ENCODE measurements at places on chromosomes 2 and 18.
A peak's percentile ranks its signal among the peaks of the same experiment; 100 is the strongest.

DNA sequence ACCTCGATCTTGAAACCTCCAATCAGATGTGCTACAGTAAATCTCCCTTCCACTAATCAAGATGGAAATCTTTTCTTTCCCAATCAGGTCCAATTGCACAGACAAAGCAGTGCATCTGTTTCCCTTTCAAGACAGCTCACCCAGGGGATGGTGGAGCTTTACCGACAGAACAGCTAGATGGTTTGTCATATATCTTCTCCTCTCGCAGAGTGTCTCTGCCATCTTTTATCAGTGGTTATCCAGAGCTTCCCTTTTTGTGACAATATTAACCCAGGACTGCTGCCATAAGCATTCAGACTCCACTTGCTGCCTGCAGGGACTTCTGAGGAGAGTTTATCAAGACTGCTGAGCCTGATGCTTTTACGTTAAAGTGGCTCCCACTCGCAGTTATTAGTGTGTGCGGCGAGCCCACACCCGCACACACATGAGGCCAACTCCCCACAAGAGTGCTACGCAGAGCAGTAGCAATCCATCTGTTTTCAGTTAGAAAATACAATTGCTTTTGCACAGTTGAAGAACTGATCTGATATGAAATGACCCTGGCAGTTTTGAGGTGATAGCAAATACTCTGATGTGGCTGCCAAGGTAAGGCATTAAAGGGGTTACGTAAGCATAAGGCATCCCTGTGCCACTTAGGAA lies 398.9 kb downstream of the NCKAP5 start:
- DNase-seq = no peak

DNA sequence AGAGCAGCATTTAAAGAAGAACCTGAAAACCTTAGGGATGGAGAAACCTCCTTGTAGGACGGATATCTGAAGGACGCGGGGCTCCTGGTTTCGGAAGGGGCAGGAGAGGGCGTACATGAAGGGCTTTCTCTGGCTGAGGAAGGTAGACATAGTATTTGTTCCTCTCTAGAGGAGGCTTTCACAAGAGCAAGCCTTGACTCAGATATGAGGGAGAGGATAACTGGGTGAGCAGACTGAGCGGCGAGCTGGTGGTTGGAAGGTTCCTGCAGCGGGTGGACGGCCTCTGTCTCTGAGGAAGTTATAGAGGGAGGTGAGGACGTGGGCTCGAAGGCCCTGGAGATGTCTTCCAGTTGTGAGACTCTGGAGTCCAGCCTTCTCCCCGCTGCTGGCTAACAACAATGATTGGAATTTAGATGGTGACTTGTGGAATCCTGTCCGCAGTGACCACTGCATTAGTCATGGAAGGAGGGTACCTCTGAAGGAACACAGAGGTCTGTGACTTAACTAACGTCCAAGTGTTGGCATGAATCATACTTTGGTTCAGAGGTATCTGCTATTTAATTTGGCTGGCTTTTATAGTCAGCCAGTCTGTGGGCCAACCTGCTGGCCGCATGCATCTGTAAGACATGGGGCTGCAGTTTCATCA lies 80.9 kb downstream of the ASAP2 start:
- DNase-seq = no peak

DNA sequence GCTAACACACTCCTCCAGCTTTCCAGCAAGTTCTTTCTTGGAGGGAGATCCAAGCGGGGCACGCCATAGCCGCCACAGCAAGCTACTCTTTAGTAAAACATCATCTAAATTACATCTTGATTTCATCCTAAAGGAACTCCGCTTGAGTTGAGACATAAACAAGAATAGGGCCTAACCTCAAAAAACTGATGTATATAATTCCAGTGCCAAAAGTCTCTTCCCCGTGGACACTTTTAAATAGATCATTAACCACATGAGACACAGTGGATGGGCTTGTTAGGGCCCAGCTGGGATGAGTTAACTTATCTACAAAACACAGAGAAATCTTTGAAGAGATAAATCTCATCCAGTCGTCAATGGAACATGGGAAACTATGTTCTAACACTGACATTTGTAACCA lies 20.8 kb upstream of the MLPH start:
- DNase-seq = no peak

GRCh38 chr2:156156580-156156979 lies 175.9 kb downstream of the NR4A2 start:
- no peak for DNase-seq

GRCh38 chr2:158781353-158781961 lies 13.7 kb upstream of the DAPL1 start:
- no peak for DNase-seq

- no peak for DNase-seq
Observed at GRCh38 chr2:111062417-111062816, 58.3 kb upstream of the BCL2L11 start.

GRCh38 chr2:189293164-189293563 lies 113.6 kb upstream of the COL5A2 start:
- DNase-seq = no peak

GRCh38 chr18:37714691-37715090 lies 149.1 kb upstream of the CELF4 start:
- DNase-seq = no peak

DNA sequence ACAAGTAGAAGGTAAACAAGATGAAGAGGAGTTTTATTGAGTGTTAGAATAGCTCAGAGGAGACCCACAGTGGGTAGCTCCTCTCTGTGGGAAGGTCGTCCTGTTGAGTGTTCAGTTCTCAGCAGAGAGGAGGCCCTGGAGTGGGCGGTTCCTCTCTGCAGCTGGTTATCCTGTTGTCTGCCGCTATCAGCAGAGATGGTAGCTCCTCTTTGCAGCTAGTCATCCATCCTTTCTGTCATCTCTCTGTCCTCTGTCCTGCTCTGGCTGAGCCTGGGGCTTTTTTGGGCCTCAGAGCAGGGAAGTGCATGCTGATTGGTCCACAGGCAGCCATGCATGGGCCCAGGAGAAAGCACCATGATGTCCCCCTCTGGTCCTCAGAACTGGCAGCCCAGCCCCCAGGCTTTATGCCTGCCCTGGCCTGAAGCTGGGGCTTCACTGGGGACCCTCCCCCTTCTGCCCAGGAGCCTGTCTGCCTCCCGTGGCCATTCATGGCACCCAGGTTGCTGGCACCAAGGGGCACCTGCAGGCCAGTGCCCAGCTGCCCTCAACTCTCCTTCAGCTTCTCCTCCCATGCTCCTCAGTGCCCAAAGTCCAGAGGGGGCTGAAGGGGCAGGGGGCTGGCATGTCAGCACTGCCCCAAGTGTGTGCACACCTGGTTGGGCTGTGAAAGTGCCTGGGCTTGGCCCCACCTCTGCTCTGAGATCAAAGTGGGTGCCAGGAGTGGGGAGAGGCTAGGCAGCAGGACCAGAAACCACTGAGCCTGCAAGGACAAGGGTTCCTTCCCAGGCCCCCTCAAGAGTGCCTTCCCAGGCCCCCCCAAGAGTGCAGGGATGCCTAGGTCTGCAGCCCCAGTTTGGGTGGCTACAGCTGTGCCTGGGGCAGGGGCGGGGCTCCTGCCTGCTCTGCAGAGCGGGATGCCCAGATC lies 98.7 kb downstream of the TWIST2 start:
- DNase-seq = no peak

GRCh38 chr2:10778724-10779115 lies 33.9 kb downstream of the PDIA6 start:
- no peak for DNase-seq

DNA sequence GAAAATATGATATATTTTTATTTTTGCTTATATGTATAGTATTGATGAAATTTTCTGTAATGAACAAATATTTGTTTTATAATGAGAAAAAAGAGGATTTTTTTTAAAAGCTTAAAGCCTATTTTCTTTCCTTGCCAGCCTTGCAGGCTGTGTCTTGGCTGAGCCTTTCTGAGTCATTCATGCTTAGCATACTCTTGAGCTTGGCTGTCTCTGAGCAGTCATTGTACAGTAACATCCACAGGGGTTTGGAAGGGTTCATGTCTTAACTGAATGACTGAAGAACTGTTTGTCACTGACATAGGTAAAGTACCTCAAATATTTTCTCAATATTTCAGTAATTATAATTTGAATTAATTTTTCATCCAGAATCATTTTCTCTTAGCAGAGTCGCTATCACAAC lies 49.3 kb downstream of the GPR39 start:
- no peak for DNase-seq

GRCh38 chr2:145029873-145030272 lies 510.0 kb upstream of the ZEB2 start:
- DNase-seq = no peak

GRCh38 chr2:107511970-107512789 lies 314.5 kb upstream of the RGPD4 start:
- no peak for DNase-seq

- no peak for DNase-seq
Observed at GRCh38 chr2:10447300-10447894, 730 bp downstream of the ODC1 start.

DNA sequence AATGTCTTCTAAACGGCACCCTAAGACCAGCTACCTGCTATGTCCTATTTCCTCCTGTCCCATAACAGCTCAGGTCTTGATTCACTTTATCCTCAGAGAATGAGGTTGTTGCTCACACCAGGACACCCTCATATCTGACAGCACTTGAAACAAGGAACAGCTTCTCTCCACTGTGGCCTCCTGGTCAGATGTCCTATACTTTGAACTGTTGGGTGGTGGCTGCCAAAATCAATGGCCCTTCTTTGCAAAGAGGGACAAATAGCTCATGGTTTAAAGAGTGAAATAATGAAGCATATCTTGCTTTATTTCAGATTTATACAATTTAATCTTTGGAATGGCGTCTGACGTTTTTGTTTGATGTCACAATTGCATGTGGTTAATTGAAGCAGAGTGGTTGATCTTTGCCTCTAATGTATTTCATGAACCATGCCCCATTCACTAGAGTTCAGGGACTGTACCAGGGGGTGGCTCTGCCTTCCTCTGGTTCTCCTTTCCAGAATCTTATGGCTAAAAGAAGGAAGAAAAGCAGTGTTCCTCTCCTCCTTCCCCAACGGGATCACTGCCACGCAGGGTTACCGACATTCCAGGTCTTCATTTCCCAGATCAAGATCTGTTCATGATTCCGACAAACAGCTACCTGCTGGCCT lies 24.1 kb upstream of the ZCCHC2 start:
- DNase-seq = no peak

DNA sequence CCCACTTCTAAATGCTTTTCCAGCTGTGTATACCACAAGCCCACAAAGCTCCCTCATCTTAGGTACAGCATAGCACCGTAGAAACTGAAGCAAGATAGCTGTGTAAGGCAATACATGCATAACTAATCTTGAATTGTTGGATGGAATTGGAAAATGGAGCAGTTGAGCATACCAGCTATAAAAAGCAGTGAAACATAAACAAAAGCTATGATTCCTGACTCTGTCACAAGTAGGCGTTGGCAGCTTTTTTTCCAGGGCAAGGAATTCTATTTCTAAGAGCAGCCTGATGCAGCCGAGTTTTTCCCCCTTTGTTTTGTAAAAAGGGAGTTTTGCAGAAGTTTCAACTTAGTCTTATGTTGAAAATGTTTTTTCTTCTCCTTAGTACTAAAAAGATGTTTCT lies 32.4 kb downstream of the MOGAT1 start:
- no peak for DNase-seq

- DNase-seq = no peak
Observed at GRCh38 chr2:207338220-207338607, 172.5 kb upstream of the KLF7 start.

DNA sequence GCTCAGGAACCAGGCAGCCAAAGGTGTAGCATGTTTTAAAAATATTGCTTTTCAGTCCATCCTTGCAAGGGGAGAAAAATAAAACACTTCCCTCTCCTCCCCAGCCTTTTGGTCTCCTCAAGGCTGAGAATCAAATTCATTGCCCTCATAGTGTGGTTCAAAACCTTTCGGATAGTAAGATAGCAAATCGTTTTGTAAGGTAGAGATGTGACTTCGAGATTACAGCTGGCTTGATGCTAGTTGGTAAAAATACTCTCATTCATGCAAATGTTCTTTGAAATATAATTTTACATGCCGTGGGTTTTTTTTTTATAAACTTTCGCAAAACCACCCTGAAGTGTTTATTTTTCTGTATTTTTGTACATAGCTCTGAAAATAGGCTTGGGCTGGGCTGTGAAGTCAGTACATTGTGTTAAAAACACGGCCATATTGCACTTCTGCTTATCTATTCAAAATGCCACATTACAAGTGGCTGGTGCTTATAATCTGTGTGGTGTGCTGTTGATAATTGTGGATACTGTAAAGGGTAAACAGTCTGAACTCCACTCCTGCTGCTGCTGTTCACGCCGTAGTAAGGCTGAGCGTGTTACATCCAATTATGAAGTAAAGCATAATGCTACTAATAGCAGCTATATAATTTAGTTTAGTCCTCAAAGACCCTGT lies 172.0 kb upstream of the SIX3 start:
- DNase-seq = no peak

- no peak for DNase-seq
Observed at GRCh38 chr18:13048061-13048595, 57.0 kb downstream of the CEP192 start.

GRCh38 chr2:212893216-212893615 lies 258.2 kb downstream of the IKZF2 start:
- no peak for DNase-seq

DNA sequence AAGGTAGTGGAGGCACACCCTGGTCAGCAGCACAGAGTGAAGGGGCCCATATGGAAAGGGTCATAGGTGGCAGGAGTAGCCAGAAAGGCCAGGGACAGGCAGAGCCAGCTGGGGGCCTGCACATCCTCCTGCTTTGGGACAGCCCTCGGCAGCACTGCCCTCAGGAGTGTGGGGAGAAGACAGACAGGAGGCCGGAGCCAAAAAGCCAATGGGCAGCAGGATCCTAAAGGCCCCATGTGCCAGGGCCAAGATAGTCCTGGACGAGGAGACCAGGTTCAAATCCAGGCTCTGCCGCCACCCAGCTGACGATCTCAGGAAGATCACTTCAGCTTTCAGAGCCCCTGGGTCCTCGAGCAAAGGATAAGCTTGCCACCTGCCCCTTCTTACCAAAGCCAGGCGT lies 220.1 kb downstream of the TMEM163 start:
- no peak for DNase-seq

DNA sequence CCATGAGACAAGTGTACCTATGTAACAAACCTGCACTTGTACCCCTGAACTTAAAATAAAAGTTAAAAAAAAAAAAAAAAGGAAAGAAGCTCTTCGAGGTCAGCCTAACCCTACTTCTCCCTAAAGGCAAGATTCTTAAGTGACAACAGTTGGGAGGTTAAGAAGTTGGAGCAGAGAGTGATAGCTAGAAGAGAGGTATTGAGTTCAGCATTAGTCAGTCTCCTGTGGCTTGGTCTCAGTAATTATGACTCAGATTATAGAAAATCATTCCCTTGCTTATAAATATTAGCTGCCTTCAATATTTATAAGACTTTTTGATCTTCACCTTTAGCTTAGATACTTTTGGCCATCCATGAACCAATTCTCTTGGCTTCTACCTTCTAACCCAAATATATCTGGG lies 926.8 kb upstream of the SLC39A10 start:
- DNase-seq = no peak

GRCh38 chr2:112630268-112630667 lies 15.5 kb upstream of the SLC20A1 start:
- DNase-seq = no peak

DNA sequence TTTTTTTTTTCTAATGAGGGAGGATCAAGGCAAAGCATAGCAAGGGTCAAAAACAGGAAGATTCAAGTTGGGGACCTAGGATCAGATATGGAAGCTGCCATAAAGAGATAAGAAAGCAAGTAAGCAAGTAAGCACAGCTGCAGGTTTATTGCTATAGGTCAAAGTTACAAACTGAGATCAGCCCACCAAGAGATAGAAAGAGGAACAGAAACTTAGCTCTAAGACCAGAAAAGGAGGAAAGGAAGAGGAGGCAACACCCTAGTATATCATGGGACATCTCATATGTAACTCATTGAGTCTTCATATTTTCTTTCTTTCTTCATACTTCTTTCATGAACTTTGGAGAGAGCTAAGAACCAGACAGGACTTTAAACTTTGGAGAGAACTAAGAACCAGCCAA lies 295.9 kb upstream of the CRIM1 start:
- peak; percentile 16 for DNase-seq

- DNase-seq = no peak
Observed at GRCh38 chr2:14927021-14927564, 294.6 kb downstream of the LRATD1 start.
